Stimulated activated CD8-positive, alpha-beta memory T cell treated with anti-CD3 and anti-CD28 coated beads, Interleukin-4, amount 100 ng/mL, for 48 hours (primary cell): ENCODE measurements at places on chromosomes 16 and 17.

DNA sequence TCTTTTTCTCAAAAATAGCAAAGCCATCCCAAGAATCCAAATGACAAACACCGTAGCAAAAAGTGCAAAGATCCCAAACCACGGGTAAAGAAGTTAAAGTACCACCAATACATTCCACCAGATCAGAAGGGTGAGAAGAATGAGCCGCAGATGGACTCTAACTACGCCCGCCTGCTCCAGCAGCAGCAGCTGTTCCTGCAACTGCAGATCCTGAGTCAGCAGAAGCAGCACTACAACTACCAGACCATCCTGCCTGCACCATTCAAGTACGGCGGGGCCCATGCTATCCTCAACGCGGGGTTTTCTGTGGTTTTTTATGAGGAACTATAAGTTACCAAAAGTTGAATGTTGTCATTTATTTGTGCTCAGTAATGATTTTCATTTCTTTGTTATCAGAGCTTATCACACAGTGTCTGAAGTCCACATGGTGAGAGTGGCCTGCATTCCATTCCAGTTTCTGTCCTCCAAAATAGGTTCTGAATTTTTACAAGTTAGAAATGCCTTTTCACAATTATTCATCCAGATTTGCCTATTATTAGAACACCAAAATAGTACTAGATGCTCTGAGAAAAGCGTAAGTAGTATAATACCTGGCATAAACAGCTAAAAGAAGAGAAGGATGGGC lies 169.2 kb downstream of the MRTFB start:
- DNase-seq = no peak

- DNase-seq = peak; percentile 78
Observed at GRCh38 chr17:16428098-16428882, 12.9 kb downstream of the TRPV2 start.

- DNase-seq = no peak
Observed at GRCh38 chr16:85611194-85611443, 2.0 kb upstream of the GSE1 start.

GRCh38 chr17:41103896-41104295 lies 1.3 kb upstream of the KRTAP4-9 start:
- DNase-seq = no peak

GRCh38 chr16:19086322-19087199 lies 19.1 kb downstream of the COQ7 start:
- DNase-seq = peak; percentile 89
